ENCODE measurements at places on chromosomes 13 and 19.

DNA sequence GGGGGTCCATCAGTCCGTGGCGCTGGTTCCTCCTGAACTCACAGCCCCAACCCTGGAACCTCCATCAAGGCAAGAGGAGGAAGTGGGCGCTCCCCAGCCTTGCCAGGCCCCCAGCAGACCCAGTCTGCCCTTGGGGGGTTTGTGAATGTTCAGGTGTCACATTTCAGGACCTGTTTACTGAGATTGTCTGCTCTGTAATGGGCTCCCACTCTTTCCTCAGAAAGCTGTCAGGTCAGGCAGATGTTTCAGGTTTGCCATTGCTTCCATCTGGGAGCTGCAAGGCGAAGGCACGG is 29.4 kb downstream of the TSSK6 start:
- no peak for DNase-seq

- no peak for DNase-seq
These were observed 6.3 kb downstream of the C19orf38 start for GRCh38 chr19:10854350-10855089.

GRCh38 chr19:22783651-22784410 is at the start of gene ZNF99:
TSS of gene ZNF99 (minus strand) at chr19:22784151. CDS start at chr19:22784016, 135 bp downstream.
- DNase-seq = peak; percentile 2

DNA sequence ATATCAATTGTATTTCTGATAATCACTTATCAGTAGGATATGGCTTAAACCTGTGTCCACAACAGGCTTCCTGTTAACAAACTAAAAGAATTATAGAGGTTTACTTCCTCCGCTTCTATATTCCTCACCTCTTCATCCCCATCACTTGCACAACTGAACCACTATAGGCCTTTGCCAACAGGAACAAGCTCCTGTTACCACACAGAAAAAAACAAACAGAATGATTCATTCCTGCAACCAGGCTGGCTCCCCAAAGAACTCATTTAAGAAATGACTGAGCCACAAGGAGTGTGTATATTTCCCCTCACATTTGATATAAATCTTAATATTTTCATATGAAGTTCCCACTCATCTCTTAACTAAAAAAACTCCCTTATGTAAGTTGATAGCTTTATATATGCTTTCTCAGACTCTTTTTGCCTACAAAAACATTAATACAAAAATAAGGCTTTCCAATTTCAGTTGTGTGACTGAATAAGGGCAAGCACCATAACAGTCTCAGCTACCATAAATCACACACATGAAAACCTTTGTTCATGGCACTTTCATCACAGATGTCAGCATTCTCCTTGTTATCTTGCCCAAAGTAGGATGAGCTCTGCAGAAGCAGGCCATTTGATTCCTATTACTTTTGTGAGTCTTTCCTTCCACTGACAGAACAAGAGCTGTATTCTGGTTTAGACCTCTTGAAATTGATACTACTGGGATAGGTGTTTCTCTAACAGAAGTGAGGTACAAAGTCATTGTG is 366.8 kb downstream of the SLITRK1 start:
- no peak for DNase-seq

GRCh38 chr19:12733369-12734214 is 892 bp downstream of the TRIR start:
- peak; percentile 91 for DNase-seq

DNA sequence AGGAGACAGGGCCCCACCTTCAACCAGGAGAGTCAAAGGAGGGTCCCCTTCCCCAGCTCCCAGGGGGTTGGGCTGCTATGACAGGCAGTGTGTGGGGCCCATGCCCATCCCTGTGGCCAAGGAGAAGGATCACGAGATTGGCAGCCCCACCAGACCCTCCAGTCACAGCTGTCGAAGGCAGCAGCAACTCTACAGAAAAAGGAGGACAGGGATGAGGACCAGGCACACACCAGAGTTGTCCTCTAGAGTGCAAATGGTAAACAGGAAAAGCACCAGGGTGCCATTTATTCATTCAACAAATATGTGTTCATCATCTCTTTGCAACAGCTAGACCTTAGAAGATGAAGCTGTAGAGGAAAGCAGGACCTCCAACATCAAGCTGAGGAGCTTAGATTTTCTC is 4.1 kb downstream of the PTH2 start:
- no peak for DNase-seq

GRCh38 chr19:4748589-4748988 is 24.9 kb upstream of the DPP9 start:
- DNase-seq = no peak

- no peak for DNase-seq
These were observed 13.6 kb downstream of the CCDC122 start for GRCh38 chr13:43865892-43866291.

GRCh38 chr13:99225078-99225477 is 24.4 kb downstream of the UBAC2 start:
- DNase-seq = no peak

DNA sequence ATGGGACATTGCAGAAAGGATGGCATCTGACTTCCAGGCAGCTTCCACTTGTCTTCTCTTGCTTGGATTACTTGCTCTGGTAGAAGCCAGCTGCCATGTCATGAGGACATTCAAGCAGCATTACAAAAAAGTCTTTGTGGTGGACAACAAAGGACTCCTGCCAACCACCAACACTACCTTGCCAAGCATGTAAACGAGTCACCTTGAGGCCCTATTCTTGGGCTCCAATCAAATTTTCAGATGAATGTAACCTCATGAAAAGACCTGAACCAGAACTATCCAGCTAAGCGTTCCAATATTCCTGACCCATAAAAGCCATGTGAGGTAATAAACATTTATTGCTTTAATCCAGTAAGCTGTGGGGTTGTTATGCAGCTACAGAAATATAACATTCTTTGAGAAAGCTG is 12.5 kb downstream of the PROSER1 start:
- no peak for DNase-seq

- no peak for DNase-seq
These were observed 26.5 kb downstream of the ELL start for GRCh38 chr19:18495204-18495911.

GRCh38 chr19:11538232-11539036 is at the start of gene CNN1:
TSS of gene CNN1 (plus strand) at chr19:11538851. CDS start at chr19:11538928, 77 bp downstream.
- peak; percentile 44 for DNase-seq

DNA sequence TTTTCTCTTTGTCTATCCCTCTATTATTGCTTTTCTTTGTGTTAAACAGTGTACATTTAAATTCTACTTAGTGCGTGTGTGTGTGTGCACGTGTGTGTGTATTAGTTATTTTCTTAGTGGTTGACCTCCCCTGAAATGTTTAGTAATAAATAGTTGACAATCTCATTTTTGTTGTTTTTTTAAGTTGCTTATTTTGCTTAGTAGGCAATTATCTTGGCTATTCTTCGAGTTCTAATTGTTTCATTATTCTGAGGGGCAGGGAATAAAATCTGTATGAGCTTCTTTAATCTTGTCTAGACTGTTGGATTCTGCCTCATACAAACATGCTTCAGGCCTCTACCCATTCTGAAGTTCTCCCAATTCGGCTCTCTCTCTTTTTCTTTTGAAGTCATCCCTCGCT is 1169.0 kb upstream of the ATXN8OS start:
- no peak for DNase-seq

DNA sequence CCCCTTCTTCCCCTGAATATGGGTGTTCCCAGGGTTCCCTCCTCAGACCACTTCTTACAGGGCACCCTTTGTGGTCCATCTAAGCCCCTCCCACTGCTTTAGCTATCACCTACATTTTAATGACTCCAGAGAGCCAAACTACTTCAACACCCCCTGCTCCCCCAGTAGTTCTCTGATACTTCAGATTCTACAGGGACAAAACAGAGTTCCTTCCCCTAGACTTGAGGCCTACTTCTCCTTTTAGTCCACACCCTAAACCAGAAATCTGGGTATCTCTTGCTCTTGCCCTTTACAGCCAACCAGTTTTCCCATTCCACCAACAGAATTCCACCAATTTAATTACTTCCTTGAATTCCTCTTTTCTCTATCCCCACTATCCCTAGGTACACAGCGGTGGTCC is 107.2 kb downstream of the KCNRG start:
- peak; percentile 48 for DNase-seq

DNA sequence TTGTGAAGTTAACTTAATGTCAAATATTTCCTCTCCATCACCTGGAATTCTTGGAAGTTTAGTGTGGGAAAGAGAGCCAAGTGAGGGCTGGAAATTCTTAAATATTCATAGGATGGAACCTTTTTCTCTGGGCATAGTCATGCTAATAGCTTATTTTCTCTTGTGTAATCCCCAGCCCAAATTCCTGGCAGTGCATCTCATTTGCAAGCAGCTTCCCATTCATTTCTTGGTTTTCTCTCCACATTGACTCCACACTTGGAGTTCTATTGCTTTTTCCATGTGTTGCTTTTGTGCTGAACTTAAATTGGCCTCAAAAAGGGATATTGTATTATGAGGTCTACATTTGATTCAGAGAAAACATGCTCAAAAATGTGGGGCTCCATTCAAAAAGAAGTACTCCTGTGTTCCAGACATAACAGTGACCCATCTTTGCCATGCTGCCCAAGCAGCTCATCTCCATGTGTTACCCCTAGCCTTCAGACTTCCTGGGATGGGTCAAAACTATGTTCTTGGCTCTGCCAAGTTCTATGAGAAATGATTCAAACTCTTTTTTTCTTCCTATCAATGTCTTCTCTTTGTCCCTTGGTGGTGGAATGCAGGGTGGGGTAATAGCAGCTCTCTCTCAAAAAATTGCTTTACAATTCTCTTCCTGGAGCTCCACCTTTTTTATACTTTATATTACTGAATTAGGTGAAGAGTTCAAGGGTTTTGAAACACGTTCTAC is 2471.5 kb downstream of the PCDH9 start:
- no peak for DNase-seq

DNA sequence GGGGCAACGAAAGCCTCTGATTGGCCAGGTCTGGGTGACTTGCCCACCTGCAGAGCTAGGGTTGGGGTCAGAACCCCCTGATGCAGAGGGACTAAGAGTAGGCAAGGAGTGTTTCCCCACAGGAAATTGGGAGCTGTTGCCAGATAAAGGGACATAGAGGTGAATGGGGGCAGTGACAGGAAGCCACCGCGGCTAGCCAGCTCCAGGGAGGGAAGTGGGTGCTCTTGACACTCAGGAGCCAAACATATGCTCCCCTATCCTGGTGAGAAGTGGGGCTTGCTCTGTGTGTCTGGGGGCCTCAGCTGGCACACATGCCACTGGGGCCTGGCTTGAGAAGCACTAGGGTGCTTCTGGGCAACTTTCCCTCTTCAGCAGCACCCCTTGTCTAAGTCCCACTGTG is 26.0 kb downstream of the WDR88 start:
- peak; percentile 20 for DNase-seq

DNA sequence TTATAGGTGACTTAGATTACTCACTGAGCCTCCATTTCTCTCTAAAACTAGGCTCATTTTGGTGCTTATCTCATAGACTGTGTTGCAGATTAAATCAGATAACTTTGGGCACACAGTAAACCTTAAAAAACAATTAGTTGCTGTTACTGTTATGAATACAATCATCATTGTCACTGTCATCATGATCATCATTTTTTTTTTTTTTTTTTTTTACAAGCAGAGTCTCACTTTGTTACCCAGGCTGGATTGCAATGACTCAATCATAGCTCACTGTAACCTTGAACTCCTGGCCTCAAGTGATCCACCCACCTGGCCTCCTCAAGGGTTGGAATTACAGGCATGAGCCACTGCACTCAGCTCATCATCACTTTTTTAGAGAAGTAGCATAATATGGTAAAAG is 60.0 kb downstream of the VWA8 start:
- no peak for DNase-seq

GRCh38 chr13:20297181-20297580 is 65.1 kb upstream of the GJB6 start:
- DNase-seq = no peak

DNA sequence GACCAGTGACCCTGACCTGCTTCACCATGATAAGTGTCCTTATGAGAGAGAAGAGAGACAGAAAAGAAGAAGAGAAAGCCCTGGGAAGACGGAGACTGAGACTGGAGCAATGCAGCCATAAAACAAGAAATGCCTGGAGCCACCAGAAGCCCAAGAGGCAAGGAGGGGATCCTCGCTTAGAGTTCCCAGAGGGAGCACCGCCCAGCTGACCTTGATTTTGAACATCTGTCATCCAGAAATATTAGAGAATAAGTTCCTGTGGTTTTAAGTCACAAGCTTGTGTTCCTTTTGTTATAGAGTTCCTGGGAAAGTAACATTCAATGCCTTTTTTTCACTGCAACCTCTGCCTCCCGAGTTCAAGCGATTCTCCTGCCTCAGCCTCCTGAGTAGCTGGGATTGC is 20.2 kb downstream of the CERS1 start:
- no peak for DNase-seq

DNA sequence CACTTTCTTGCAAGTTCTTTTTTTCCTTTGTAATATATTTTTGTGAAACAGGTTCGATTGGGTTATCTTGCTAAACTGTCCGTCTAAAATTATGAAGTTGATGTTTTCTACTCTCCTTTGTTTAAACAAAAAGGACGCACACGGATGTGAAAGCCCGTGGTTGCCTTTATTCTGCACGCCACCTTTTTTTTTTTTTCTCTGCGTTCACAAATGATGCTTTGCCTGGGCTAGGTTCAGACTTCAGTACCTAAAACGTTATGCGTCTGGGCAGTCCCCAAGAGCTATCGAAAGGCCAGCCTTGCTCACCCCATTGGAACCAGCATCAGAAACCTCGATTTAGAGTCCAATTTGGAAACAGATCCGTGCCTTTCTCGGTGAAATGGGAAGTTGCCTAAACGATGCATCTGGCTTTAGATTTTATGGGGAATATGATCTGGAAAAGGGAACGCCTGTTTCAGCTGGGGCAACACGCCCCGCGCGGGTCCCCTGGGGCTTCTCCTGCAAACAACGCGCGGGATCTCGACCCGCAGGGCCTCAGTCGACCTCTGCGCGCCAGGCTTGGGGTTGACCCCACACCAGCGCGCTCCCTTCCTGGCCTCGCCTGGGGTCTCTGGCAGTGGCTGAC is 113.9 kb downstream of the KCNRG start:
- DNase-seq = no peak

- no peak for DNase-seq
These were observed 37.5 kb upstream of the XPO4 start for GRCh38 chr13:20940083-20940482.

- DNase-seq = no peak
These were observed 224.2 kb upstream of the IRS2 start for GRCh38 chr13:110010404-110011138.

DNA sequence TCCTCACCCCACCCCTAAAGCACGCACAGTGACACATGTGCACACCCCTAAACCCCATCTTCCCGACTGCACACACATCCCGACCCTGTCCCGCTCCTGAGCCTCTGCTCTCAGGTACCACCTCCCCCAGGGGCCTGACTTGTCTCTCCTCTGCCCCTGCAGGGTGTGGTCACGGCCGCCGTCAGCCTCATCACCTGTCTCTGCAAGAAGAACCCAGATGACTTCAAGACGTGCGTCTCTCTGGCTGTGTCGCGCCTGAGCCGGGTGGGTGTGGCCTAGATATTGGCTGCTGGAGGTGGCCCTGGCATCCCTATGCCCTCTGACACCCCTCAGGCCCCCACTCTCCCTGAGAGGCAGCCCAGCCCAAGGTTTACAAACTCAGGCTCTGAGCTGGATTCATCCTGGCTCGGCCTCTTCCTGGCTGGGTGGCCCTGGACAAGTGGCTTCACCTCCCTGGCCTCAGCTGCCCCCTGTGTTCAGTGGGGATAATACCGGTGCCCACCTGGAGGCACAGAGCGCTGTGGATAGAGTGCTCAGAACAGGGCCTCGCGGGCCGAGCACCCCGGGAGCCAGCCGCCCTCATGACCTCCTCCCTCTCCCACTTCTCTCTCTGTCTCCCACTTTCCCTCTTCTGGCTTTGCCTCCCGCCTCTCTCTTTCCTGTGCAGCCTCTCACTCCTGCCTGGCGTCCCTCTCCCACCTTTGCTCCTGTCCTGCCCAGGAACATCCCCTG is 20.1 kb downstream of the FUZ start:
- DNase-seq = no peak

Data from hematopoietic multipotent progenitor cell treated with erythropoietin and hydrocortisone succinate and interleukin-3 and kit ligand, for 6 days (in vitro differentiated cells).